Putamen (tissue), 1 donor: ENCODE measurements at places on chromosomes 13 and 19.

GRCh38 chr13:110455941-110456340 lies 105.6 kb downstream of the RAB20 start:
- DNase-seq, result peak; percentile 76

DNA sequence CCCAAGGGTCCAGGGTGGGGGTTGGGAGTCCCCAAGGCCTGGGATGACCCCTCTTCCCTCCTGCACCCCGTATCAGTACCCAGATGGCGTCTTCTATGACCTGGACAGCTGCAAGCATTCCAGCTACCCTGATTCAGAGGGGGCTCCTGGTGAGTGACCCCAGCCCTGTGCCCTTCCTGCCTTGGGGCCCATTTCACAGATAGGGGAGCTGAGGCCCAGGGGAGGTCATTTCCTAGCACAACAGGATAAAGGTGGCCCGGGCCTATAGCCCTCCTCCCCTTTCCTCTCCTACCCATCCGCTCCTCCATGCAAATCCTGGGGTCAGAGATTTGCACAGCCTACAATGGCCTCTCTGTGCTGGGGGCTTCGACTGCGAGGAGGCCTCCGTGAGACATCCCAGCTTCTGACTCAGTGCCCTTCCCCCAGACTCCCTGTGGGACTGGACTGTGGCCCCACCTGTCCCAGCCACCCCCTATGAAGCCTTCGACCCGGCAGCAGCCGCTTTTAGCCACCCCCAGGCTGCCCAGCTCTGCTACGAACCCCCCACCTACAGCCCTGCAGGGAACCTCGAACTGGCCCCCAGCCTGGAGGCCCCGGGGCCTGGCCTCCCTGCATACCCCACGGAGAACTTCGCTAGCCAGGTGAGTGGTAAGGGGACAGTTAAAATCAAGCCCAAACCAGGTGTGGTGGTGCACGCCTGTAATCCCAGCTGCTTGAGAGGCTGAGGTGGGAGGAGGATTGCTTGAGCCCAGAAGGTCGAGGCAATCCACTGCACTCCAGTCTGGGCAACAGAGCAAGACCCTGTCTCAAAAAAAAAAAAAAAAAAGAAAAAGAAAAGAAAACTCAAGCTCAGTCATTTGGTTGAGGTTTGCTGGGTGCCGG lies 3.9 kb downstream of the SPIB start:
- DNase-seq, result no peak

DNA sequence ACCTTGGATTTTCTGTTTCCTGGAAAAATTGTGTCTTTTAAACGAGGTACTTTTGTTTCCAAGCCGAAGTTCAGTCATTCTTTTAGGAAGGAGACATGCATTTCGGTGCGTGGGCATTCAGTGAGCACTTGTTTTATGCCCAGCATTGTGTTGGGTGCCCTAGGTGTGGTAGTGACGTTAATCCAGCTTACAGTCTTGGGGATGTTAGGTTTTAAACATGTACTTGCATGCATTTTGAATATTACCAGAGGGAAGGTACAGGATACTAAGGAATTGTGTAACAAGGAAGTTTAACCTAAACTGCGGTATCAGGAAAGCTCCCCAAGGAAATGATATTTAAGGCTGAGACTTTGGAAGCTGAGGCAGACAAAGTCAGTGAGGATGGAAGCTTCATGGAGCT lies 66.3 kb downstream of the ARHGAP35 start:
- no peak for DNase-seq

- DNase-seq, result no peak
These were observed 7.1 kb upstream of the EML2 start for GRCh38 chr19:45646345-45646698.

DNA sequence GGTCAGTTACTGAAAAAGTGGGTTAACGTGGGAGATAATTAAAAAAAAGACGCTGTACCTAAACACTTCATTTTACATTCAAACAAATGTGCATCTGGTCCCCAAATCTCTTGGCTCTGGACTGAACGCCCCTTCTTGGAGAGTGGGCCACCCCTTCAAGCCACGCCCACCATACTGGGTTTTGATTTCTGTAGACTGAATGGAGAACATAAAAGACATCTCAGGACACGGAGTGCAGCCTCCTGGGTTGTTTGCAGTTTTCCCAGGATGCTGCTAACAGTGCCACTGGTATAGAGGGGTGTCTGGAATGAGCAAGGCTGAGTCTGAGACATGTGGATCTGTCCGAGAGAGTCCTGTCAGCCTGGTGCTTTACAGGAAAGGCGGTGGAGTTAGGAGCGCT lies 10.6 kb downstream of the TFDP1 start:
- DNase-seq, result no peak

DNA sequence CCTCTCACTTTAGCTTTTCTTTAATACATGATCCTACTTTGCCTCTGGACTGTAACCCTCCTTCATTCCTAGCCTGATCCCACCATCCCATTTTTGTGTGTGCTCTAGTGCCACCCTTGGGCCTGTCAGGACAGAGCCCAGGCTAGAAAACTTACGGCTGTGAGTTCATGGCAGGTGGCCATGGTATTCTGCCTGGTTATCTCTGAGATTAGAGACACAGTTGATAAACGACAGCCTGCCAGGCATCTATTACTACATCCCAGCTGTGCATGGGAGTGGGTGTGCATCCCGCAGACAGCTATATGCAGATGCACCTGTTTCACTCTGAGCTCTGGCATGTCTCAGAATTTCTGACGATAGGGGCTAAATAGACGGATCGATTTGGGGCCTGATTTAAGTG lies 110.9 kb downstream of the HS6ST3 start:
- peak; percentile 13 for DNase-seq

DNA sequence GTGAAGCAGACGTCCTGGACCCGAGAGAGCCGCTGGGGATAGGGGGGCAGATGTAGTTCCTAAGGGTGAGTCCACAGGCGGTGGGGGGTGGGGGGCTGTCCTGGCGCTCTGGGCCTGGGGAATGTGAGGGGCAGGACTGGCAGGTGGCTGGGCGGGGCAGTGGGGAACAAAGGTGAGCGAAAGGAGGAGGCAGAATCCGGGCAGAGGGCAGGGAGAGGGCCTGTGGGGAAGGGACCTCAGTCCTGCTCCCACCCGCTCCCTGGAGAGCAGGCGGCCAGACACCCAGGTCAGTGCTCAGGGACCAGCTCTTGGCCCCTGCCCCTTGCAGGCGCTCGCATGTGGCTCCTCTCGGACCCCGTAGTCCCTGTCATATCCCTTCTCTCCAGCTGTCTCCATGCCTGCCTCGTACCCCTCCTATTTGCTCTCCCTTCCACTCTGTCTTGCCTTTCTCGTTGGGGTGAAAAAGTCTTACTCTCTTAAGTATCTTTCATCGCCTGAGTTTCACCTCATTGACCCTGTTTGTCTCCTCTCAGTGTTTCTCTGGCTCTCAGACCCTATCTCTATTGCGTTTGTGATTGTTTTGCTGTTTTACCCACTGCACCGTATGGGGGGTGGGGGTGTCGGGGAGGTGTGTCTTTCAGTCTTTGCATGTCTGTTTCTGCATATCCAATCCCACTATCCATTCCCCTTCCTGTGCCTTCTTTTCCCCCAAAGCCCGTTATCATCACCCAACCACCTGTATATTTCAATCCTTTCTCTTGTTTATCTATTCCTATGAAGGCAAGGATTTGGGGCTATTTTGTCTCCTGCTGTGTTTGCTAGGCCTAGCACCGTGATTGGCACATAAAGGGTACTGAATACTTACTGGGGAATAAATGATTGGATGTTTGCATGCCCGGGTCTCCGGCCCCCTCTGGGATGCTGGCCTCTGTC lies 5.8 kb downstream of the SPHK2 start:
- no peak for DNase-seq

DNA sequence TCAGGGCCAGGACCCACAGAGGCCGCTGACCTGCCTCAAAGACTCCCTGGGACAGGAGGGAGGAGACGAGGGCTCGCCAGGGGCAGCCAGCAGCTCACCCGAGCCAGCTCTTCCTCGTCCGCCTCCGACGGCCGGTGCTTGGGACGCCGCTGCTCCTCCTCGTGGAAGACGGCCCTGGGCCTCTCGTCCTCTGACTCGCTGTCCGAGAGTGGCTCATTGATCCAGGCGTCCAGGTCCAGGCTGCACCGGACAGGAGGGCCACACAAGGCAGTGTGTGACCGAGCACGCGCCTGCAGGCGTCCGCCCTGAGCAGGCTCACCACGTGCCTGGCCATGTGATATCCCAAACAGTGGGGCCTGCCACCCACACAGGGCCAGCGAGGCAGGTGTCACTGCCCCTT lies 19.8 kb downstream of the IZUMO4 start:
- DNase-seq, result no peak

- DNase-seq, result no peak
These were observed 3.2 kb downstream of the KLK2 start for GRCh38 chr19:50876456-50876855.

DNA sequence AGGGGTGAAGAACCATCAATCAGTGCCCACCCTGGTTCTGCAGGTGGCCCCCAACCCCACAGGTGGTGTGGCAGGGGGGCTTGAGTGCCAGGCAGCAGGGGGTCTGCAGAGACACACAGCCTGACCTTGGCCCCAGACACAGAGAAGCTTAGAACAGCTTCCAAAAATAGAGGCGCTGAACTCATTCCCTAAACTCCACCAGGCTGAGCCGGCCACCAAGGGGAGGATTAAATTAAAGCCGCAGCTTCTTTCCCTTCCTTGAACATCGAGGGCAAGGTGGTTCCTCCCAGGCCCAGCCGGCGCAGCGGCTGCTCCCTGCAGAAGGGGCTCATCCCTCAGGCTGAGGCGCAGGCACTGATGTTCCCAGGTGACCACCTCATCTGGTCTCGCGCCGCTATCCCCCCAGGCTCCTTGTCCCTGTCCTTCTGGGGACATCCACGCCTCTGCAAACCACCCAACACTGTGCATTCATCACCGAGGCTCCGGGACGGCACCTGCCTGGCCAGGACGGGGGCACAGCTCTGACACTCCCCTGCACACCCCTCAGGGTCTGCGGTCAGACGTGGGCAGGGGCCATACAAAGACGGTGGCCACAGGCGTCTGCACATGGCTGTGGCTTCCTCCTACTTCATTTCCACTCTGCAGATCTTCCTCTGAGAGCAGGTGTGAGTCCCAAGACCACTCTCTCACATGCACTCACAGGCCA lies 30.9 kb downstream of the LAMP1 start:
- no peak for DNase-seq

DNA sequence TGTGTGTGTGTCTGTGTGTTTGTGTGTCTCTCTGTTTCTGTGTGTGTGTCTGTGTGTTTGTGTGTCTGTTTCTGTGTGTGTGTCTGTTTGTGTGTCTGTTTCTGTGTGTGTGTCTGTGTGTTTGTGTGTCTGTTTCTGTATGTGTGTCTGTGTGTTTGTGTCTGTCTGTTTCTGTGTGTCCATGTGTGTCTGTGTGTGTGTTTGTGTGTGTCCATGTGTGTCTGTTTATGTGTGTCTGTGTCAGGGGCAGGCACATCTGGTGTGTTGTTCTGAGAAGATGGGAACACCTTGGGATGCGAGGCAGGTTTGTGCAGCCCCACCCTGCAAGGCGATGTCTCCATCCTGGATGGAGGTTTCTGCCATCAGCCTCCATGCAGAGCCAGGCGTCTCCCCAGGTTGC lies 275.8 kb upstream of the SOX1 start:
- DNase-seq, result no peak

GRCh38 chr19:51976852-51977251 lies 9.8 kb downstream of the ZNF350 start:
- no peak for DNase-seq

DNA sequence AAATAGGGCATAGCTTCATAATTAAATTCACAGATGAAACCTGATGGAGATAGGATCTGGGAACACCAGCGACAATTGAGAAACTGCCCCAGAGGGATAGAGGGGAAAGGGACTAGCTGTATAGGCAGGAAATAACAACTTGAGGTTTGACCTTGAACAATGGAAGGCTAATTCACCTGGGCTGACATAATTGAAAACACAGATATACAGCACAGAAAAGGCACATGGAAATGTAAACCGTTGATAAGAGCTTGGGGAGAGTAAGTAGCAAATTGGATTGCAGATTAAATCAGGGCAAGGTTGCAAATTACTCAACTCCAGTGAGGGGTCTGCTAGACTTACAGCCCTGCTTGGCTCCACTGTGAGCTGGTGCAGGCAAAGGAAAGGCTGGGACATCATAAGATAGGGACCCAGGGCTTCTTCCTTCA lies 246.7 kb downstream of the DLEU7 start:
- no peak for DNase-seq

DNA sequence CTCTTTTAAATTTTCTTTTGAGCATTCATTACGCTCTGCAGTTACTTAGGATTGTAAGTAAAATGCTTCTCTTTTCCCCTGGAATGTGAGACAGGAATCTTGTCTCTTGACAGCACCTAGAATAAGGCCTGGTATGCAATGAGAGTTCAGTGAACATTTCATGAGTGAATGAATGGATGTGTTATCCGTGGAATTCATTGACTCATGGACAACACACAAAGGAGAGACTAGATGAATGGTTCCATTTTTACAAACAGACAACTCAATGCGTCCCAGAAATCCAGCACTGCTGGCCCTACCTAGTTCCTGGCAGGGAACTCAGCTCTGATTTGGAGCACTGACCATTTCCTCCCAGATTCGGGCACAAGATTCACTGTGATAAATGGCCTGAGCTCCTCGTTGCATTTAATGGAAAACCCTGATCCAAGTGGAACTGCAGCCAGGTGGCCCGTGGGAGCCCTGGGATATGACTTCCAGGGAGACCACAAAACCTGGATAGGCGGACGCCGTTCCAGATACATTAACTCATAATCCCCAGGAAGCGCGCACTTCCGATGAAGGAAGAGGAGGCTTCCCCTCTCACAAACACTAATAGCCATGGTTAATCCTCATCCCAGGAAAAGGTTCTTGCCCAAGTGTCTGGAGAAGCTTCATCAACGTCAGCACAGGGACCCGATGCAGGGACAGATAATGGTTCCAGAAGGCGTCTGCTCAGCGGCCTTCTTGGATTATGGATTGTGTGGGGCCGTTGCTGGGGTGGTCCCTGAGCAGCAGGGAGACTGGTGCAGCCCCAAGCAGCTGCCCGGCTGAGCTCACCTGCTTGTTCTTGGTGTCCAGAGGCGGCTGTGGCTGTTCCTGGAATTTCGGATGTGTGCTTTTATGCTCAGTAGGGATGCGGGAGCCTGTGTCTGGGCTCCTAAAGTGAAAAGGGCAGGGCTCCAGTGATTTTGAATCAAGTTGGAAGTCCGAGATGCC lies 211.1 kb upstream of the TSHZ3 start:
- DNase-seq, result no peak

DNA sequence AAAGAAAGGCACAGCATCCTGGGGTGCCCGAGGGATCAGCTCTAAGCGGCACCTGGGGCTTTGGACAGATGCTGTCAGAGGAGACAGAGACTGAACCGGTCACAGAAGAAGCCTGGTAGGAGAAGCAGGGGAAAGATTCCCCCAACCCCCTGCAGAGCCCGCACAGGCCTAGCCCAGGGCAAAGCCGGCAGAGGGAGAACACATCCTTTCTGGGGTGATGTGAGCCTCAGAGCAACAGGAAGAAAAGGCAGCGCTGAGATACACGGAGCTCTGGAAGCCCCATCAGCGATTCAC lies 101.2 kb downstream of the CRYL1 start:
- DNase-seq, result no peak

DNA sequence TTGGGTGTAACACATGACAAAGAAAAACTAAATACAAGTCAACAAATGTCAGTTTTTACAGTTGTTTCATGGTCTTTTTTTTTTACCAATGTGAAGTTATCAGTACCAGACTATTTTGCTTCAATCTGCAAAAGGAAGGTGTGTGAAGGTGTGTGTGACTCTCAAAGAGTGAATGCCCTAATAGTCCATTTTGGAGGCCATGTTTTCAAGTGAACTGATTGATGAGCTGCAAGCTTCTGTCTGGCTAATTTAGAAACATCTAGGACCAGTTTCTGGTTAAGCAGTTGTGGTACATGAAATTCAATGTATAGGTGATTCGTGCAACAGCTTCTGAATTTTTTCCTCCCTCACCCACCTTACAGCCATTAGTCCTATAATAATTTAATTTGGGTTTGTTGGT lies 16.1 kb downstream of the KLF5 start:
- DNase-seq, result no peak

- DNase-seq, result no peak
These were observed 26.5 kb downstream of the CEP89 start for GRCh38 chr19:32945260-32945659.
